ENCODE measurements at places on chromosomes 1 and 21. TPM values are rescaled to one million over a fixed set of nuclear protein-coding genes. Genes with fewer than 3 reads are reported as not detected.
A peak's percentile ranks its signal among the peaks of the same experiment; 100 is the strongest.

GRCh38 chr1:33056426-33056825 lies 19.7 kb upstream of the AK2 start:
- DNase-seq = no peak
- H3K4me3 ChIP-seq = no peak overlapping the region
- H3K27me3 ChIP-seq = no peaks in the 10 kb centered on the region
- peaks cover 13% of the 10 kb centered on the region for H3K4me1 ChIP-seq

DNA sequence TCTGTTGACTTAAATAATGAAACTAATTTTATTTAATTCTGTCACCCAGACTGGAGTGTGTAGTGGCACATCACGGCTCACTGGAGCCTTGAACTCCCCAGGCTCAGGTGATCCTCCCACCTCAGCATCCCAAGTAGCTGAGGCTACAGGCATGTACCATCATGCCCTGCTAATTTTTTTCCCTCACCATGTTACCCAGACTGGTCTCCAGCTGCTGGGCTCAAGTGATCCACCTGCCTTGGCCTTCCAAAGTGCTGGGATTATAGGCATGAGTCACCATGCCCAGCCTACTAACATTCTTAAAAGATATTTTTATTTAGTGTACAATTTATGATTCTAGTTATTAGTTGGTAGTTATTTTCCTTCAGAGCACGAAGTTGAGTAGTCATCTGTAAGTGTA lies 49.5 kb downstream of the NRDC start:
- no peak overlapping the region for H3K4me3 ChIP-seq
- peak; percentile 33 for DNase-seq
- peaks cover 5% of the 10 kb centered on the region for H3K4me1 ChIP-seq
- no peaks in the 10 kb centered on the region for H3K27me3 ChIP-seq

DNA sequence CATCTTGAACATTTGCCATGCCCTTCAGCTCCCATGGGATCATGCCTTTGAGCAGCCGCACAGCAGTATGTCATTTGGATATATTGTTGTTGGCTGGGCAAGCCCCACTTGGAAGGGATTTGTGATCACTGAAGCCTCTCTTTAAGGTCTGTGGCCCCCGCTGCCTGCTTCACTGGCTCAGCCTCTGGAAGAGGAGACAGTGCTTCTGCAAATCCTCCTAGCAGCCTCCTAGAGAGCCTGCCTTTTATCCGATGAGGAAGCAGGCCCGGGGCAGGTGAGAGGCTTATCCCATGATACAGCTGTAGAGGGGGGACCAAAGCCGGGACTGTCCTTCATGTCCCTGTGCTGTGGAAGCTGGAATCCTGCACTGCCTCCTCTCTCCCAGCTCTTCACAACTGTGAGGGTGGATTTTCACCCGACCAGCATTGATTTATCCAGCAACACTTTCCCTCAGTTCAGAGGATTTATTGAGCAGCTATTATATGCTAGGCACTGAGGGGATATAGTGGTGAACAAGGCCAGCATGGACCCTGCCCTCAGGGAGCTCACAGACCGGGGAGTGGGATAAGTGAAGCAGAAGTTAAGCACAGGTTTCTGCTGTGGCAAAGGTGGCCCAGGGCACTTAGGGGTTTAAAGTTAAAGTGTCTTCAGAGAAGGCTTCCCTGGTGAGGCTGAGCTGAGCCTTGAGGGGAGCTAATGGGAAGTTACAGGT lies 3.9 kb downstream of the TMEM61 start:
- peaks cover 6% of the 10 kb centered on the region for H3K27me3 ChIP-seq
- no peaks in the 10 kb centered on the region for H3K36me3 ChIP-seq
- no peak overlapping the region for H3K27ac ChIP-seq

LCE2A gene
- polyA plus RNA-seq = 0.12 TPM

DNA sequence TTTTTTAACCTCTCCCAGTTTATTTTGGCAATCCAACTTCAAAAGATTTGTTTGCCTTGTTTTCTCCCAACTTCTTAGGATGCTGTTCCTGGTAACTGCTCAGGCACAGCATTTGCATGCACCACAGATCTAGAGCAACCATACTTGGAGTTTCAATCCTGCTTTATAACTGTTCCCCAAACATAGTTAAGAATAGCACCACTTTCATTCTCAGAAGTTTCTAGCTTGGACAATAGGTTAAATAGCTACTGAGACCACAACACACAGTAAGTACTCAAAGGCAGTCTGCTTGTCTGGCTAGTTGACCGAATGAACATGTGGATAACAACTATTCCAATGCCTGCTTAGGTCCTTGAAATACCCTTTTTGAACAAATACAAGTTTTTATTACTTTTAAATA lies 76.8 kb downstream of the FOXJ3 start:
- H3K36me3 ChIP-seq = no peaks in the 10 kb centered on the region
- H3K4me3 ChIP-seq = no peak overlapping the region
- no peak for DNase-seq
- H3K4me1 ChIP-seq = no peaks in the 10 kb centered on the region

DNA sequence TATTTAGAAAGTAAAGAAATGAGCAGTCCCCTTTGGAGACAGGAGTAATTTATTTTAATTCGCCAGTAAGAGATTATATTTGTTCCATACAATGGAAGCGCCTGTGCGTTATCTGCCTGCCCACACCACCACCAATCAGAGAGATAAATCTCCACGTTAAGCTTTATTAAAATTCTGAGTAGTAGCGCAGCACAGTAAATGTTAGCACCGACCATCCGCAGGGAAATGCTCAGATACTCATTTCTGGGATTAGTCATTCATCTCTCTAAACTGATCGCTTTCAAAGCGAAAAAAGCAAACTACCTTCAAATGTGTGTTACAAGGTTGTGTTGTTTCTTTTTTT lies 1.2 kb downstream of the ETS2 start:
- no peaks in the 10 kb centered on the region for H3K27me3 ChIP-seq
- DNase-seq = no peak
- peak overlapping the region; percentile 97 for H3K4me3 ChIP-seq
- peak overlapping the region; percentile 97 for H3K27ac ChIP-seq

DNA sequence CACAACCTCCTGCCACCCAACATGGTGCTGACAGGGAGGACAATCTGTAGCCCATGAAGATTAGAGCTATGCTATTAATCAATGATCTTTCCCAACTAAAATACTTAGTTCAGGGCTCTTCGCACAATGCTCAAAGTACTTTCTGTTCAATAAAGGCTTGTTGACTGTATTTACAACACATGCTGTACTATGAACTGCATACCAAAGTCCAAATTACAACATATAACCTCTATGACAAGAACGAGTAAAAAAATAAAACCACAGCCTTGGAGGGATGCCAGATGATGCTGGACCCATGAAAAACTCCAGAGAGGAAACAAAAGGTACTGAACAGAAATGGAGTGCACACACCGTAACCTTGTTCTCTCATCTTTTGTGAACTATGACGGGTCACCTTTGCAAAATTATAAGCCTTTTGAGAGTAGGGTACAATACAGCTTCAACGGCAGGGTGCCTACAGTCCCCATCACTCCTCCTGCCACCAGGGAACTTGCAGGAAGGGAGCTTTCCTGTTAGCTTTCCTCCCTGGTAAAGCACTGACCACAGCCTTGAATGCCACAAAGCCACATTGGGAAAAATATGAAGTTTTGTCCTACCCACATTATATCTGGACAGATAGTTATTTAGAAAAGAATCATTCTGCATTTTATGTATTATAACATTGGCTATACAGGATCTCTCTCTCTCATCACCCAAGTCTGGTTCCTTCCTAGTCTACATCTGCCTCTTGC lies 175.6 kb downstream of the NRIP1 start:
- no peaks in the 10 kb centered on the region for H3K4me1 ChIP-seq
- no peak overlapping the region for H3K27ac ChIP-seq
- DNase-seq = no peak
- no peak overlapping the region for H3K4me3 ChIP-seq

- no peak overlapping the region for H3K4me3 ChIP-seq
- no peak overlapping the region for H3K27ac ChIP-seq
- no peaks in the 10 kb centered on the region for H3K36me3 ChIP-seq
- peaks cover 11% of the 10 kb centered on the region for H3K27me3 ChIP-seq
These were observed 10.6 kb upstream of the AIRE start for GRCh38 chr21:44275041-44275440.

- H3K4me3 ChIP-seq = no peak overlapping the region
- no peak overlapping the region for H3K27ac ChIP-seq
- DNase-seq = no peak
These were observed 128.2 kb downstream of the LBR start for GRCh38 chr1:225299624-225300023.

- no peaks in the 10 kb centered on the region for H3K4me1 ChIP-seq
- H3K4me3 ChIP-seq = no peak overlapping the region
- no peaks in the 10 kb centered on the region for H3K36me3 ChIP-seq
- no peak for DNase-seq
- H3K27me3 ChIP-seq = no peaks in the 10 kb centered on the region
- no peak overlapping the region for H3K27ac ChIP-seq
These were observed 128.1 kb upstream of the BCL9 start for GRCh38 chr1:147413110-147413605.

DNA sequence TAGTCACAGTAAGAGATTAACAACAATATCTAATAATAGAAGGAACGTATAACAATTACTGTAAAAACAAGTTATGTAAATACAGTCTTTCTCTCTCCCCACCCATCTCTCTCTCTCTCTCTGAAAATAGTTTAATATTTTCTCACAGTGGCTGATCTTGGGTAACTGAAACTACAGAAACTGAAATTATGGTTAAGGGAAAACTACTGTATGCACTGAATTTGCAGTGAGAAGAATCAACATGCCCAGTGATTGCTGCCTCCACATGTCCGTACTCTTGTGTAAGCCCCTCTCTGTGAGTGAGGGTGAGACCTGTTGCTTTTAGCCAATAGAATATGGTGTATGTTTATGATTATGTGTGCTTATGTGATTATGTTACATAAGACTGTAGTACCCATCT lies 1.6 kb downstream of the KRTAP6-1 start:
- H3K36me3 ChIP-seq = no peaks in the 10 kb centered on the region
- DNase-seq = no peak
- no peak overlapping the region for H3K4me3 ChIP-seq
- no peaks in the 10 kb centered on the region for H3K27me3 ChIP-seq

- H3K27me3 ChIP-seq = no peaks in the 10 kb centered on the region
- H3K27ac ChIP-seq = no peak overlapping the region
- no peak for DNase-seq
- peaks cover 19% of the 10 kb centered on the region for H3K4me1 ChIP-seq
- H3K36me3 ChIP-seq = peaks cover 31% of the 10 kb centered on the region
- H3K4me3 ChIP-seq = peak overlapping the region; percentile 71
These were observed 2.1 kb downstream of the LRRC42 start for GRCh38 chr1:53948291-53948690.

DIO1 gene
- not detected for polyA plus RNA-seq

GRCh38 chr1:88289401-88290102 lies 394.5 kb upstream of the PKN2 start:
- no peak overlapping the region for H3K27ac ChIP-seq
- DNase-seq = no peak
- no peaks in the 10 kb centered on the region for H3K4me1 ChIP-seq
- H3K36me3 ChIP-seq = no peaks in the 10 kb centered on the region
- H3K27me3 ChIP-seq = no peaks in the 10 kb centered on the region

- no peak for DNase-seq
- no peak overlapping the region for H3K27ac ChIP-seq
- no peaks in the 10 kb centered on the region for H3K27me3 ChIP-seq
- no peak overlapping the region for H3K4me3 ChIP-seq
- H3K4me1 ChIP-seq = peaks cover 11% of the 10 kb centered on the region
These were observed 56.3 kb upstream of the JUN start for GRCh38 chr1:58839846-58840835.

- H3K27me3 ChIP-seq = no peaks in the 10 kb centered on the region
- H3K36me3 ChIP-seq = peaks cover 22% of the 10 kb centered on the region
- no peak for DNase-seq
These were observed 22.0 kb downstream of the LRRC42 start for GRCh38 chr1:53968125-53968513.

DNA sequence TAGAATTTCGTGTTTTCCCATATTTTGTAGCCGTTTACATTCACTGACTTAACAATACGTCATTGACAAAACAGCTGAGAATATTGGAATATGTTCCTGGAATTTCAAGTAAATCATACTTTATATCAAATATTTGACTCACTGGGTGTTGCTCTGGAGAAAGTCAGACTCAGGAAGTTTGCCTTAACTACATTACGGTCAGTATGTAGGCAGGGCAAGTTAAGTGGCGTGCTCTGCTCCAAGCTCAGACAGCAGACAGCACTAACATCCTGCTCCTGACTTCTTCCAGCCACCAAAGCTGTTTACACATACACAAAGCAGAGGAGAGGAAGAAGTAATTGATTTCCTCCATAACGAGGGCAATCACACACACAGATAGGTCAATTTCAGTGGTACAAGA lies 414.6 kb downstream of the LRRIQ3 start:
- no peak overlapping the region for H3K27ac ChIP-seq
- H3K4me3 ChIP-seq = no peak overlapping the region
- H3K36me3 ChIP-seq = no peaks in the 10 kb centered on the region
- H3K4me1 ChIP-seq = no peaks in the 10 kb centered on the region
- no peak for DNase-seq

DNA sequence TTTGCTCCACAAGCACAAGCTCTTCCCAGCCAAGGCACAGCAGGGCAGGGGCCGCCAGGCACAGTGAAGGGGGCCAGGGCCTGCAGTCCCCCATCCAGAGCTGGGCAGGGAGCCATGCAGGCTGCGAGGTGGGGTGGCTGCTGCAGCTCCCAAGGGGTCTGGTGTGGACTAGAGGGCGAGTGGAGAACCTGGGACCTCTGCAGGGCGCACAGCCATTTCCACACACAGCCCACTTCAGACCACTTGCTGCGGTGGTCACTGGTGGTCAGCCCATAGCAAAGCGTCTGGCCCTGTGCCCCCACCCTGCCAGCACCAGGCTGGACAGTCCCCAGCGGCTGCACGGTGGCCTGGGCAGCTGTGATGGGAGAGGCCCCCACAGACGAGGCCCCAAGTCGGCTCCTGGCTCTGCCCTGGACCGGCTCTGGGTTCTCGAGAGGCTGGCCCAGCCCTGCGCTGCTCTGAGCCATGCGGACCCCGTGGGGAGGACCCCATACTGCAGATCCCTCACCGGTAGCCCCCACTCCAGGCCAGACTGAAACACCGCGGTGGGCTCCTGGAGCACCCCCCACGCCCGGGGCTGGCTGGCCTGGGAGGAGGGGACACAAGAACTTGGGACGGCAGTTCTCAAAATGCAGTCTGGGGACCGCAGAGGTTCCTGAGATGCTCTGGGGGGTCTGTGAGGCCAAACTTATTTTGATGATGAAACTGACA lies 47.1 kb upstream of the COL6A2 start:
- H3K27me3 ChIP-seq = peaks cover 6% of the 10 kb centered on the region
- no peak for DNase-seq
- H3K4me3 ChIP-seq = no peak overlapping the region
- peaks cover 5% of the 10 kb centered on the region for H3K4me1 ChIP-seq

Data from keratinocyte (primary cell).